Caki2 (cell line): ENCODE measurements at places on chromosomes 7 and 10. TPM values are rescaled to one million over a fixed set of nuclear protein-coding genes. Genes with fewer than 3 reads are reported as not detected.
A peak's percentile ranks its signal among the peaks of the same experiment; 100 is the strongest.

AUTS2 gene
- total RNA-seq = 2.3 and 7.0 TPM in 2 replicates

GRCh38 chr7:44327981-44328380 lies 2.6 kb upstream of the CAMK2B start:
- no peak for DNase-seq

ICA1 gene
- 2.1 and 12.5 TPM in 2 replicates for total RNA-seq

DNA sequence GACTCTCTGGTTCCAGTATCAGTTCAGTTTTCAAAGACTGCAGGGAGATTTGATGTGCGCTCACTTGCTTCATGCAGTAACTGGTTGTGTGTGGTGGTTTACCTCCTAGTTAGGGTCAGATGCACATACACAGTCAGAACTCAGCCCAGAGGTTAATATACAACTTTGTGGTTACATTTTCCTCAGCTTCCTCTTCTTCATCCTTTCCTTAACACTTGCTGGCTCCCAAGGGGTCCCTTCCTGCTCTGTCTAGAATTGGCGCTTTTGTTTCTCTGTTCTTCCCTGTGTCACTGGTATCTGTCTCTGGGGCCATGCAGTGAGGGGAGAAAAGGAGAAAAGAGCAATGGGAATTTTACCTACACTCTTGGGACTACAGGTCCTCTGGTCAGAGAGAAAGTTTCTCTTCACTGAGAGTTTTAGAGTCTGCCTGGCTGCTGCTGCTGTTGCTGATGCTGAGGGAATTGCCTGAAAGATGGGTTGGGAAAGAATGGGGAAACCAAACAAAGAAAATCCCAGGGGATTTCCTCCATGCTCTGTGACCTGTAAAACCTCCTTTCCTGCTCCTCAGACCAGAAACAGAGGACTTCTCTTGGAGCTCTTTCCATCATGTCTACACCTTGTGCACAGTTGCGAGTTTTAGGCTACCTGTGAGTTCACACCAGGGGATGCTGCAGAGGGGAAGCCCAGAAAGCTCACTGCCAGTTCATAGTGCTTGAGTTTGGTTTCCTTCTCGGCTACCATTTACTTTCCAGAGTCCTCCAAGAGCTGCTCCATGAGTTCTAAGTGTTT lies 74.6 kb downstream of the WDFY4 start:
- DNase-seq = no peak

GRCh38 chr10:86856156-86856555 lies 99.7 kb downstream of the BMPR1A start:
- DNase-seq = no peak

DNA sequence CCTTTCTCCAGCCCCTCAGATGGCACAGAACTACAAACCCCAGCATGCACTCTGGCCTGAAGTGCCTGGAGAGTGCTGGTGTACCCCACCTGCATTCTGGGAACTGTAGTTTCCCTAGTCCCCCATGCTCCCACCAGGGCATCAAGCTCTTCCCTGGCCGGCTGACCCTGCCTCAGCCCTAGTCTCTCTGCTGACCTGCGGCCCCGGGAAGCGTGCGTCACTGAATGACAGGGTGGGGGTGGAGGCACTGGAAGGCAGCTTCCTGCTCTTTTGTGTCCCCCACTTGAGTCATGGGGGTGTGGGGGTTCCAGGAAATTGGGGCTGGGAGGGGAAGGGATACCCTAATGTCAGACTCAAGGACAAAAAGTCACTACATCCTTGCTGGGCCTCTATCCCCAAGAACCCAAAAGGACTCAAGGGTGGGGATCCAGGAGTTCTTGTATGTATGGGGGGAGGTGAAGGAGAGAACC lies 2.1 kb downstream of the NOS3 start:
- DNase-seq = no peak

GRCh38 chr7:101843293-101844271 lies 26.2 kb downstream of the CUX1 start:
- no peak for DNase-seq

TMEM176A gene
- total RNA-seq = not detected in 2 replicates

HOXA1 gene
- total RNA-seq = 0.38 and 3.9 TPM in 2 replicates

DNA sequence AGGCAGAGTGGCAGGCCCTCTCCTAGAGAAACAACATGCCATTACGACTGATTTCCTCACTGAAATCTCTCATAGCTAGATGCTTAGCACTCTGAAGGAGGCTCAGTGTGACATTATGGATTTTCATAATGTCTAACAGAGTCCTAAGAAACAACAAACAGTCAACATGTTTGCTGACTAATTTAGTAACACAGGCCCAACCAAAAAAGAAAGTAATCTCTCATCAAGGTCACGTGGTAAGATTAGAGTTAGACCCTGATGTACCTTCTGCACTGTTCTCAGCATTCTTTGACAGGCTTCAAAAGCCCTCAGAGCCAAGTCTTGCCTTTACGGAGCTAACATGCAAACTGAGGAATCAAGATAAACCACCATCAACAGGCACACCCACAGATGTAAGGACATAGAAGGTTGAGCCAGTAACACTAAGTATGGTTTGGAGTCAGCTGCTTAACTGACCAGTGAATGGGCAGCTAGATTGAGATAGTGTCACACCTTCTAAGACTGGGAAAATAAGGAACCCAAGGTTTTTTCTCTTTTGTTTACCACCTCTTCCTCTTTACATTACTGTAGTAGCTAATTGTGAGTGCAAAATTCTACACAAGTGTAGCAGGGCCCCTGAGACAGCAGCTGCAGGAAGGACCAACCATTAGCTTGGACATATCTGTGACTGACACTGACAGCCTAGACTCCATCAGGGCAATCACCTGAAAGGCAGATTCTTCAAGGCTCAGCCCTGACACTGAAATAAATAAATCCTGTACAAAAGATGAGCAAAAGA lies 15.3 kb upstream of the KCNIP2 start:
- DNase-seq = no peak

- no peak for DNase-seq
Measured at GRCh38 chr7:95126053-95126709, 198.2 kb downstream of the PON1 start.

GRCh38 chr7:159148430-159149395 lies 4.0 kb upstream of the VIPR2 start:
- no peak for DNase-seq

WNT16 gene
- total RNA-seq = not detected in 2 replicates

DNA sequence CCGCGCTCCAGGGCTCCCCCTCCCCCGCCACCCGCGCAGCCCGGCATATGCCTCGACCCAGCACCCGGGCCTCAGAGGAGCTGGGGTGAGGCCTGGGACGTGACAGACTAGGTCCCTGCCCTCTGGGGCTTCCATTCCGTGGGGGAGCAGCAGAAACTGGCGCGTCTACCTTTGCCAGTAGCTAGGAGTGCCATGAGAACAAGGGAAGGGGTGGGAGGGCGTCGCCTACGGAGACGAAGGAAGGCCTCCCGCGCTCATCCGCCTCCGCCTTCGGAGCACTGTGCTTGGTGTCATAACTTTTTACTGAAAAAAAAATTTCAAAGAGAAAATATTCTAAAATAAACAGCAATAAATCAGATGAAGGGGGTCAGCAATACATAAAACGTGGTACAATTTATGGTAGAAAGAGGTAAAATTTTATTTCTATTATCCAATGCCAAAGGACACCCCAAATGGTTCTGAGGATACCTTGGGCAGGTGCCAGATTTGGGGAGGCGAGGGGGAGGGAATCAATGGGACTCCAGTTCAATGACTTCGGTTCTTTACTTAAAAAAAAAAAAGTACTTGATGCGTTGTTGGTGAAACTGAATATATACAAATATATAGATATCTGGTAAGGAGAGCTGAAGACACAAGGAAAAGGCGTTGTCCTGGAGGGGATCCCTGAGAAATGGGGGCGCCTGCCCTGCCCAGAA lies 35.1 kb upstream of the GRID1 start:
- DNase-seq = peak; percentile 59

DNA sequence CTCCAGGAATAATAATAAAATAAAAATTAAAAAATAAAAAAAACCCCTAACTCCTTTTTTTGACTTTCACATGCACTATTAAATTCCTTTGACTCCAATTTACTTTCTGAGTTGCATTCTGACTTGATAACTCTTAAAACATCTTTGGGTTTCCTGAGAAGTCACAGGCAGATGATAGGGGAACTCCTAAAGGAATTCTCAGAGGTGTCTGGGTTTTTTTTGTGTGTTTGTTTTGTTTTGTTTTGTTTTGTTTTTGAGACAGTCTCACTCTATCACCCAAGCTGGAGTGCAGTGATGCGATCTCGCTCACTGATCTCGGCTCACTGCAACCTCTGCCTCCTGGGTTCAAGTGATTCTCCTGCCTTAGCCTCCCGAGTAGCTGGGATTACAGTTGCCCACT lies 52.7 kb upstream of the APBB1IP start:
- DNase-seq = no peak

SKIDA1 gene
- 5.0 and 9.0 TPM in 2 replicates for total RNA-seq

DNA sequence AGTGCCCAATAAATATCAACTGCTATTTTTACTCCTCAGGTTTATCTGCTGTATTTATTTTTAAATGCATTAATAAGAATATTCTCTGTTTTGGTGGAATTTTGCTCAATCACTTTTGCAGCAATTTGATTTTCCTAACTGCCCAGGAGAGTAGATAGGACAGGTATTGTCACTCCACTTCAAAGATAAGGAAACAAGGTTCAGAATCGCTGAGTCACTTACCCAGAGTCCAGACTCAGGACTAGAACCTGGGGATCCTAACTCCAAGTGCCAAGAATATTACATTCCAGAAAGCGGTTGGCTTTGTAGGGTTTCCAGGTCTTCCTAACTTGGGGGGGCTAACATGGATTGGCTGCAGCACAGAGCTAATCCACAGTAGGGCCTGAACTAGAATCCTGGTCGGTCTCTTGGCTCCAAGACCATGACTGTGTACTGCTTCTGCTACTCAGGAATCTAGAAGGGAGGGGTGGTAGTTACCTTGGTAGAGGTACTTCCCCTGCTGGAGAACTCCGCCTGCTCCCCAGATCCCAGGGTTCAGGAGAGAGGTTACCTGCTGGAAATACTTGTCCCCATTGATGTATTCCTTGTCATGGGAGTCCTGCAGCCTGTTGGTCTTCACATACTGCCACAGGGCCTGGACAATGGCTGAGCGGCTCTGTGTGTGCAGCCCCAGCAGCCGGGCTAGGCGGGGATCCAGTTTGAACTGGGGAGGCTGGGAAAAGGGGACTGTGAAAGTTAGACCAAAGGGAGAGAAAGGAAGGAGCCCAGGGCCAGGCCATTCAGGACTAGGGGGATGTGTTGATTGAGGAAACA lies 7.3 kb downstream of the SMARCD3 start:
- DNase-seq = no peak

- DNase-seq = peak; percentile 52
Measured at GRCh38 chr10:122293156-122293960, 22.3 kb downstream of the BTBD16 start.

GRCh38 chr7:2864999-2865670 lies 21.0 kb upstream of the GNA12 start:
- peak; percentile 50 for DNase-seq

NEURL1 gene
- total RNA-seq = not detected in 2 replicates

- DNase-seq = peak; percentile 46
Measured at GRCh38 chr10:70756700-70757360, 28.3 kb downstream of the TBATA start.

- DNase-seq = no peak
Measured at GRCh38 chr7:48411619-48412018, 240.4 kb downstream of the ABCA13 start.

GRCh38 chr10:33209802-33210201 lies 124.7 kb downstream of the NRP1 start:
- DNase-seq = no peak

CCDC7 gene
- total RNA-seq = 10.1 and 21.7 TPM in 2 replicates

GRCh38 chr10:75868574-75868973 lies 437.1 kb downstream of the LRMDA start:
- DNase-seq = no peak

DNA sequence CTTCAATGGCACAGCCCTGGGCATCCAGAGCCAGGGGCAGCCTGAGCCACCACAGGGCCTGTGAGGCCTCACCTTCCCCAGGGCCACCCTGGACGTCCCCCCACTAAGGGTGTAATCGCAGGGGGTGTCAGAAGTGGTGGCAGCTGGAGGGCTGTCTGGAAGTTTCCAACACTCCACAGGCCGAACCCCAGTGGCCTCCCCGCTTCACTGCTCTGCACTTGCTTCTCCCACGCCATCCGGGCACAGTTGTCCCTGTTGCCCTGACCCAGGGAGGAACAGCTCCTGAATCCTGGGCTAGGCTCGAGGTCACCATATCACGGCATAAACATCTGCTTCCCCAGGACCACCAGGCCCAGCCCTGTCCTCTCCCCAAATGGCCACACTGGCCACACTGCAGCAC lies 276.6 kb downstream of the MAD1L1 start:
- DNase-seq = no peak

DNA sequence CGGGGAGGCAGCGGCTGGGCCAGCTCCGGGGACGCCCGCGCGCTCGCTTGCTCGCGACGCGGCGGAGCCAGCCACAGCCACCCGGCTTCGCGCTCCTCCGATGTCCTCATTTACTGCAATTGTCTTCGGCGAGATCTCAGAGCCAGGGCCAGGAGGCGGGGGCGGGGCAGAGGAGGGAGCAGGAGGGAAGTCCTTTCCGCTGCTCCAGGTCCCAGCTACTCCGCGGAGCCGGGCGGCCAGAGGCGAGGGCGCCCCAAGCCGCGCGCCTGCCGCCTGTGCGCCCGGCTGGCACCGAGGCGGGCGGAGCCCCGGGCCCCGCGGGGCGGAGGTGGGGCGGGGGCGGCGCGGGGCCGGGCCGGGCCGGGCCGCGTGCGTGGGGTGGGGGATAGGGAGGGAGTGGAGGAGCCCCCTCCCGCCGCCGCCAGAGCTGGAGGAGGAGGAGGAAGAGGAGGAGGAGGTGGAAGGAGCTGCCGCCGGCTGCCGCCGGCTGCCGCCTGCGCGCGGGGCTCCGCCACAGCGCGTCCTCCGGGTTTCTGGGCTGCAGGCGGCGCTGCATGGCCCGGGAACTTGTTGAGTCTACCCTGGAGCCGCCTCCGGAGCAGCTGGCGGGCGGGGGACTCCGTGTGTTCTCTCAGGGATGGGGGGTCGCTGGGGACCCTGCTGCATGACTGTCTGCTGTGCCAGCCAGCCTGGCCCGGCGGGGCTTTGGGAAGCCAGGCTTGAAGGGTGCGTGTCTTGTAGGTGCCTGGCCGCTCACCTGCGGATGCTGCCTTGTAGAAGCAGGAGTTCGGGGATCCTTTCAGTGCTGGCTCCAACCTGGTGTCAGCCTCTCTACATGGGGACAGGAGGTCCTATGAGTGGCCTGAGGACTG lies at the start of gene INSYN2A:
Gene INSYN2A (minus strand): TSS at position 310 of the 872 bp plus-strand sequence. CDS start 20,196 bp downstream, outside the sequence.
- no peak for DNase-seq

MSS51 gene
- total RNA-seq = 0.41 TPM in 1 of 2 replicates, not detected in the other

PDIA4 gene
- 273 and 284 TPM in 2 replicates for total RNA-seq

TUBB8 gene
- total RNA-seq = not detected in 2 replicates
